ENCODE measurements at places on chromosomes 16 and 17.

DNA sequence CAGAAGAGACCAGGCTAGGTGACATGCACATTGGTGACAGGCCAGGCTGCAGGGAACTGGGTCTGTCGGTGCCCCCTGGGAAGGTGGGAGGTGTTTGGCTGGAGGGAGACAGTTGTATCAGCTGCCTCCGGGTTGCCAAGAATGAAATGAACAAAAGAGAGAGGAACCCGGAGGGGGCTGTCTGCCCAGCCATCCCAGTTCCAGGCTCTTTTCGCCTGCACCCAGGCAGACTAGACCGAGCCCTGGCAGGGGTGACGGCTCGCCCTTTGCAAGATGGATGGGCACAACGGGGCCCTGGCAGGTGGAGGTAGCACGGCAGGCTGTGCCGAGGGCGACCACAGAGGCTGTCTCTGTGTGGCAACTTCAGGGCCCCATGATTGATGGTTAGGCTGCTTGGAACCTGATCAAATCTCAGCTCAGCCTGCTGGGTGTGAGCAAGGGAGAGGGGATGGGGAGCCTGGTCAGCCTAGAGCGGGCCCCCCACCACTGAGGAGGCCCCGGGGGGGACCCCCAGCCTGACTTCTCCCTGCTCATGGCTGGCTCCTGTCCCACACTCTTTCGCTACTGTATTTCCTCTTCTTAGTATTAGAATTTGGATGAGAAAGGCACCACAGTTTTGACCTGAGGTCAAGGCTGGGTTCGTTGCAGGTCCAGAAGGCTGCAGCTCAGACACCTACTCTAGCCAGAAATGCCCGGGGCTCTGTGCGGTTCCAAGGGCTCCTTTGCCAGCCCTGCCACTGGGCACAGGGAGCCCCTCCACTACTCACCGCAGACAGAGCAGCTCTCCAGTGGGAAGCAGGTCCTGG, 118.9 kb upstream of the CHMP6 start:
- no peak for DNase-seq

DNA sequence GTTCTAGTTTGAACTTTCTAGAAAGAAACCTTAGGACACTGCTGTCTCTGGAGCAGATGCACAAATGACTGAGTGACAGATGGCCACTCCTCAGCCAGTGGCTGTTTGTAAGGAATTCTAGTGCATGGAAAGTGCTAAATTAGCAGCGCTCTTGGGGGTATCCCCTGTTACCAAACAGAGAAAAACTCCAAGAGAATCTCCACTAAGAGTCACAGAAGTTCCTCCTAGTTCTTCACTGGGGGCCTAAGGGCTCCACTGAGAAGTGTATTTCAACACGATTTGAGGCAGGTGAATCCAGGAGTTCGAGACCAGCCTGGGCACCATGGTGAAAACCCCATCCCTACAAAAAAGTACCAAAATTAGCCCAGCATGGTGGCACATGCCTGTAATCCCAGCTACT, 18.1 kb upstream of the IRF8 start:
- DNase-seq: no peak

DNA sequence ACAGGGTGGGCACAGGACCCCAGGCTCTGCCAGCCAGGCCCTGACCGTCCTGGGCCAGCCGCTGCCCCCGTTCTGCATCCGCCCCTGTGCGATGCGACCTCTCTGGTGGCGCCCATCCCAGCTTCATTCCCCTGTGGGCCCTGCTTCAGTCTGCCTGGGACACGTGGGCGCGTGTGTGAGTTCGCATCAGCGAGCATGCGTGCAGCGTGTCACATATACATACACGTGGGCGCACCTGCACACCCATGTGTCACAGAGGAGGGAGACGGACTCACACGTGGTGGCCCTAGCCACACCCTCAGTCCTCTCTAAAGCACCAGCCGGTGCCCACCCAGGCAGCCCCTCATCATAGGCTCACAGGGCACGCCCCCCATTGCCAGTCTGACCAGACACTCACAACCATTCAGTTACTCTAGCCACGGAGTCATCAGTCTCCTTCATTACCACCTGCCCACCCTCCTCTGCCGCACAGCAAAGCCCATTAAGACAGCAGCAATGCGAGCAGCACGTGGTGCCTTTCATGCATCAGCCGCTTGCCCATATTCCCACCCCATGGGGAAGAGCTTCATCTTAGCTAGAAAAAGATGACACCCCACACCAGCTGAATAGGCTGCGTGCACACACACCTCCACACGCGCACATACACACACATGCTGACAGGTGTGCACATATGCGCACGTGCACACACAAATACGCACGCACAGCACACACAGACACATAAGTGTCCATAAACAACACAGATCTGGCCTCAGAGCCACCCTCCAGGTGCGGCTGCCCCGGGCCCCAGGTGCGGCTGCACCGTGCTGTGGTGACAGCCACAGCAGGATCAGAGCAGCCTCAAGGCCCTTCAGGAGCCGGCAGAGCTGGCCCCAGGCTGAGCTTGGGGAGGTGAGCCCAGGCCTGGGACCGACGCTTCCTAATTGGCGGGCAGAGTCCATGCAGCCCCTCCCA, 9.5 kb upstream of the CDH15 start:
- no peak for DNase-seq

- peak; percentile 82 for DNase-seq
These were observed 4.3 kb downstream of the THOC6 start for GRCh38 chr16:3027983-3028715.

DNA sequence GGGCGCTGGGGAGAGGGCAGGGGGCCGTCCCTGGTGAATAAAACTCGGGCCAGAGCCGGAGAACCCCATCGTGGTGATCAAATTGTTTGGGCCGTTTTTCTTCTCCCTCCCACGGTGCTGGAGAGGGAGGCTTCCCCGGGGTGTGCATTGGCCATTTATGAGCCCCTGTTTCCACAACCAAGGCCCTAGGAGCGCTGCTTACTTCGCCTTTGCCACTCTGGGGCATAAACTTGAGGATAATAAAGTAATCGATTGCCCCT, 544 bp downstream of the CCP110 start:
- no peak for DNase-seq

- DNase-seq: no peak
These were observed 12.4 kb downstream of the NAT9 start for GRCh38 chr17:74763565-74764387.
